ENCODE measurements at places on chromosomes 4 and X.

DNA sequence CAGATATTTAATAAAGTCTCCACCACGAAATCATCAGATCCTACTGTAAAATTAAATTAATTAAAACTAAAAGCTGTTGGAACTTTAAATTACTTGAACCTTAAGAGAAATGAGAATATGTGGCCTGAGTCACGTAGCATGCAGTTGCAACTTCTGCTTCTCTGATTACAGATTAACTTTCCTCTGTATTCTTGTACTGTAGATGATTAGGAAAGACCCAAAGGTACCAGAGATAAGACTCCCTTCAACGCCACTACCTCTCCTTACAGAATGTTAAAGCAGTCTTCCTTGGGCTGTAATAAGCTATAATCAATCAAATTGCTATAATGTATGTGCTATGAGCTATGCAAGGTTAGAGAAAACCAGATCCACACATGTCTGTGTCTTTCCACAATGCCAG, 47.9 kb downstream of the FAM13A start:
- DNase-seq, result no peak

DNA sequence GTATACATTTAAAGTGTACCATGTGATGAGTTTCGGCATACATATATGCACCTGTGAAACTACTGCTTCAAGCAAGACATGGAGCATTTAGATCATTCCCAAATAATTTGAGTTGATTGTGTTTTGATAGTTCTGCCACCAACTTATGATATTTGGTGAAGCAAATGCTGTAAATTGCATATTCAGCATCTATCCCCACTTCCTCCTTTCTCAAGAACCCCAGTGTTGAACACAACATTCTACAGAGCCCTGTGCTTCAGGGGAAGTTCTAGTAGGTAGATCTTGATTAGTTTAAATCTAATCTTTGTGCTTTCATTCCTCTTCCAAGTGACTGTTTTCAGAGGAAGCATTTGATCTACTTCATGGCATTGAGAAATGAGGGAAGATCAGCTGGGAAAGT, 5.4 kb upstream of the SHROOM3 start:
- DNase-seq, result no peak

DNA sequence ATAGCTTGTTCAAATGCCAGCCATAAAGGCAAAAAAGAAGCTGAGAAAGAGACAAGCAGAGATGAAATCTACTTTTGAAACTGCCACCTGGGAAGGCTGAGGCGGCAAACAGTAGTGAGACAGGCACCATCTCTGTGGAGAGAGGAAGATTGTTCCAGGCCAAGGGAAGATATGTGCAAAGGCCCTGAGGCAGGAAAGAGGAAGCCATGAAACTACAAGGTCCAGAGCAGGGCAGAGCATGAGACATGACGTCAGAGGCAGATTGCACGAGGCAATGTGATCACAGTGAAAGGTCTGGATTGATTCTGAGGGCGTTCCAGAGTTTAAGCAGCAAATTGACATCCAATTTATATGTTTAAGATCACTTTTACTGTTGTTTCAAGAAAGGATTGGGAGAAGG, 226.1 kb downstream of the QDPR start:
- no peak for DNase-seq

DNA sequence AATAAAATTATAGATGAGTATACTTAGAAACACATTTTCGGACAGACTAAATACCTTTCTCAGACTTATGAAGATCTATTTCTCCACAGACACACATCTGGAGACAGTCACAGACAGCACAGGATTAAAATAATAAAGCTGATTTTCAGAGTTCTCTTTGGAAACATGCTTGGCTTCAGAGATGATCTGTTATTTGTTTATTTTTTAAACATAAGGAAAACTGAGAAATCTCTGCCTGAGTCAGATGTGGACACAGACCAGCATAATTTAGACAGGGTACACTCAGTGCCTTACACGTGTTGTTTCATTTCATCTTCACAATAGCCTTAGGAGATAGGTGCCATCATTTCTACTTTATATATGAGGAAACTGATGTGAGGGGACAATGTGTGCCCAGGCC, 92.1 kb downstream of the SLC9A7 start:
- DNase-seq, result no peak

DNA sequence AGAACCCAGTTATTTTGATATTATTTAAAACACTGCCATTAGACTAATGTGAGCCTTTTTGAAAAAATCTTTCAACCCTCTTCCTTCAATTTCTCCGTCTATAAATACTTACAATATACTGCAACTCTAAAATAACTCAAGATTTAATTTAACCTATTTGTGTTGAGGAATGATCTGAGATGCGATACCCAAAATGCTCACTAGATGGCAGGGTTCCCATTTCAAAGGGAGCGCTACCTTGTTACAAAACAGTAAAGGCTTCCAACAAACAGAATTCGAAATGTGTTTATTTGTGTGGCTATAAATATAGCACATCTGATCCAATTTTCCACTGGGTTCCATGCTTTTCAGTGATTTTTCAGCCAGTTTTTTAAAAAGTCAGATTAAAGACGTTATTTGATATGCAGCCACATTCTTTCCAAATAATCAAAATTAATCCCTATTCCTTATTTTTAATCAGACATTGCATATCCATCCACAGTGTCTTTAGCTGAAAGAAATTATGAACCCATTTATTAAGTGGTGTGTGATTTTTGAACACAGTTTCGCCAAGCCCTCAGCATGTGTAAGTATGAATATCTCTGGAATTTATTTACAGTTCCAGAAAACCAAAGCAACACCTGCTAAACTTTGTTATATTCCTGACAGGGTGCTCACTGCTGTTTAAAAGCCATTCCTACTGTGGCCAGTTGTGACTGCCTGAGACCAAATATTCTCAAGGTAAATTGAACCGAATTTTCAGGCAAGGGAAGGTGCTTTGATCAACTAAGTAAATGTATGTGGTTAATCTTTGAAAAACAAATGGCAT, 668.0 kb upstream of the LCORL start:
- DNase-seq, result peak; percentile 19

DNA sequence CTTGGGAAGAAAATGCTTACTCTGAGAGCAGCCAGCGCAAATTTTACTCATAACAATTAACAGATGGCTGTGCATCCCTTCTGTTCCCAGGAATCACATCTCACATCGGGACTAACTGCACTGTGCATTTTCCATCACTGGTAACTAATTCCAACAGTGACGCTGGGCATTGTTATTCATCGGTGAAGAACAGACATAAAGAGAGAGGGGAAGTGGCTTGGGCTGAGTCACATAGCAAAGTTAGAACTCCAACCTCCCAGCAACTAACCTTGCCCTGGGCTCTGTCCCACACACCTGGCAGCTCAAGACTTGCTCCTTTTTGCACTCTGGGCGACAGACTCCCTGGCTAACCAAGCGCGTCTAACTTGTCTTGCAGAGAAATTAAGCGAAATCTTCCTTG, 6.4 kb upstream of the LONRF3 start:
- DNase-seq, result no peak

- DNase-seq, result no peak
Measured at GRCh38 chr4:53866055-53866454, 198.3 kb downstream of the CHIC2 start.

DNA sequence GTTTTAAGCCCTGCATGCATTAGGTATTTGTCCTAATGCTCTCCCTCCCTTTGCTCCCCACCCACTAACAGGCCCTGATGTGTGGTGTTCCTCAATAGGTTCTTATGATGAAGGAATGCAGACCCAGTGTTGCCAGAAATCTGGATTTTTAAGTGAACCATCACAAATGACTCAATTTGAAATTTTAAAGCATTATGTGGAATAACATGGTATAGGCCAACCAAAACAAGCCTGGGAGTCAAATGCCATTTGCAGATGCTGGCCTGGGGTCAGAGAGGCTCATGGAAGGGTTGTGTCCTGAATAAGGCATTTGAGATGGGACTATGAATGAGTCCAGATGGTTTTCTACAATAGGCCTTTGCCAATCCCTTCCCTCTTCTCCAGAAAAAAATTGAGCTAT, 179.6 kb downstream of the SHROOM3 start:
- no peak for DNase-seq

- no peak for DNase-seq
Measured at GRCh38 chrX:10048076-10048475, 80.9 kb downstream of the CLDN34 start.

GRCh38 chrX:40004921-40005291, 92.9 kb downstream of the BCOR start:
- no peak for DNase-seq

DNA sequence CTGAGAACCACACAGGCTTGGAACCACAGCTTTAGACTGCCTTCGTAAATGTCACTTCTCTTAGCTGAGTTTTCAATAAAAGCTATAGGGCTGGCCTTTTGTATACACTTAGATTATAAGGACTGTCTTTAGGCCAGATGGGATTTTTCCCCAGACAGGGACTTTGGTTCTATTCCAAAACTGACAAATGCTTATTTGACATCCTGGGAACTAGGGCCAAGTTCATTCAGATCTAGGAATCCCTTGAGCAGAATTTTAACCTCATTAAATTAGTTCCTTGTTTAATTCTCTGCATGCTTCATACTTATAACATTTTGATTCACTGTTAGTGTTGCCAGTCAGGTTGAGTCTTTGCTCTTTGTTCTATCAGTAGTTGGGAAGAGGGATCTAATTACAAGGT, 23.1 kb downstream of the ZRSR2 start:
- DNase-seq, result no peak

DNA sequence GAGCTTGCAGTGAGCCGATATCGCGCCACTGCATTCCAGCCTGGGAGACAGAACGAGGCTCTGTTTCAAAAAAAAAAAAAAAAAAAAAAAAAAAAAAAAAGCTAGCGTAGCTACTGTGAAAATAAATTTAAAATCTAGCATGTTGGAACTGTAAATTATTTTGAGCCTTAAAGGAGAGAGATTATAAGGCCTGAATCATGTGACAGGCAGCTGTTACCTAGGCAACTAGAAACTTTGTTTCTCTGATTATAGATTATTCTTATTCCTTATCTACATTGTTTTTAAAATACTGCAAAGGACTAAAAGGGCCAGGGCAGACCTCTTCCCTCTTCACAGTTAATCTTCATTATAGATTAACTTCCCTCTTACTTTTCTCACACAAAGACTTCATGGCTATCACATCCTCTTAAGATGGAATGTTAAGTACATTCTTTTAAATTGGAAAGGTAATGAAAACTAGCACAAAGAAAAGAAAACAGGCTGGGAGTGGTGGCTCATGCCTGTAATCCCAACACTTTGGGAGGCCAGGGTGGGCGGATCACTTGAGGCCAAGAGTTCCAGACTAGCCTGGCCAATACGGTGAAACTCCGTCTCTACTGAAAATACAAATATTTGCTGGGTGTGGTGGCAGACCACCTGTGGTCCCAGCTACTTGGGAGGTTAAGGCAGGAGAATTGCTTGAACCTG, 21.1 kb upstream of the PDS5A start:
- no peak for DNase-seq

DNA sequence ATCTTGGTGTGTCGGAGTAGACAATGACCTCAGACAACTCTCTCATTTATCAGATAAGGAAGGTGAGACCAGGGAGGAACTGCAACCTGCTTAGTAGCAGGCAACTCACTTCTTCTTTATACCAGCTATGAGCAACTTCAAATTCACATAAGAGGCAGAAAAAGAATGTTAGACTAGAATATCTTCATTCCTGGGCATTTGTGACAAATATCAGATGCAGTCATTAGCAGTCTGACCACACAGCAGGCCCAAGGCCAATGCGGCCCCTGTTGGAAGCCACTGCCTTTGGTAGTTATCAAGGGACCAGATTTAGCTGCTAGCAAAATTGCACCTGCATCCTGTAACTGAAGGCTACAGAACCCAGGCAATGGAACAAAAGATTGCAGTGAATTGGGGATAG, 219.2 kb upstream of the RASGEF1B start:
- no peak for DNase-seq

DNA sequence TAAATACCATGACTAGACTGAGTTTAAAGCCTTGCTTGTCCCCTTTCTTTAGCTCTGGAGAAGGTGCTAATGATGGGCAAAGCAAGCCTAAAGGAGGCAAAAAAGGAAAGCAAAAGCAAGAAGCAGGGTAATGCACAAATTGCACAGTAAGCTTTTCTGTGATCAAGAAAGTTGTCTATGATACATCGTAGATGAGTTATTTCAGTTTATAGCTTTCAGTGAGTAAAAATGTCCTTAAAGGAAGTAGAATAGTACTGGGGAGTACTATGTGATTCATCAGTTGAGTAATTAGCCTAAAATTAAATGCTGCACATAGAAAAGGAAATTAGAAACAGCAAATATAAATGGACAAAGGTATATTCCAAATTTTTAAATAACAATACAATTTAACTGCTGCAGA, 50.2 kb upstream of the PDE5A start:
- no peak for DNase-seq

DNA sequence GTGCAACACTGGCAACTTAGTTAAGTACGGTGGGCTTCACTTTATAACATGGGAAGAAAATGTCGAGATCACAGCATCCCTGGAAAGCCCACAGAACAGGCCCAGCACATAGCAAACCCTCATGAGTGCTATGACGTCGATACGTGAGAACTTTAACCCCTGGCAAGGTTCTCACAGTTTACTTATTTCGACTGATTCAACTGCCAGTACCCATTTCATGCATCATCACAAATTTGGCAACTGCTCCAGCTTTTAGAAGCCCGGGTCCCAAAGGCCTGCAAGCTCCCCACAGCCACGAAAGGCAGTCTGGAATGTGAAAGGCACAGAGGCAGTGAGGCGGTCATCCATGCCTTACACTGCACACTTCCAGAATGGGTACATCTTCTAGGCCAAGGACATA, 41.2 kb downstream of the RELL1 start:
- DNase-seq, result no peak

GRCh38 chrX:49072712-49073095, 1.1 kb downstream of the PRAF2 start:
- DNase-seq, result no peak

DNA sequence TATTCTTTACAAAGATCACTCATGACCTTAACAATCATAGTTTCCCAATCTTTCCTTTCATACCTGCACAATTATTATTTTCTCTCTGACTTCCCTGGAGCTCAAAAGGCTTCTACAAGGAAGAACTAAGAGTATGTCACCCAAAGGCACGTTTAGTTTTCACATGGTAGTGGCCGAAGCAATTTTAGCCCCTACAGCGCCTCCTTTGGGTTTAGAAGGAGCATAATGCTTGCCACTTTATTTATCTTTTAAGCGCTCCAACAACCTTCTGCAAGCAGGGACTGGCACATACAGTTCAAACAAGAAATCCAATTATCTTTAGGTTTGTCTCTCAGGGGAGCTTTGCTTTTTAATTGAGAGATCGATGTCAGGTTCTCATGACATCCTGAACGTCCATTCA, 42.0 kb upstream of the IGSF1 start:
- no peak for DNase-seq
